ENCODE measurements at places on chromosomes 2 and 18.

DNA sequence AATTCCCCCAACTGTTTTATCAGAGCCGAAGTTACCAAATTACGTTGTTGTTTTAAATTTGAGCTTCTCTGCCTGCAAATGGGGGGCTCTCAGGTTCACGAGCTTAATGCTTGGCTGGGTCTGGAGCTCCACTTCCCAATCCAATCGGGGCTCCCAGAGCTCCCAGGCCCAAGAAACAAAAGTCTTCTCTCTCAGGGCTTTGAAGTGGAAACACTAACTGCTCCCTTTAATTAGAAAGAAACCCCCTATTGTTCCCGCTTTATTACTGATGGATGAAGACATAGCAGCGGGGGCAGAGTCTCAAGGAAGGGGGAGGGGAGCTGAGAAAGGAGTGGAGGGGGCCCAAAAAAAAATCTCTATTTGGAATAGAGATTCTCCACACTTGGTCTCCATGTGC is 15.6 kb upstream of the PKDCC start:
- no peak for DNase-seq

DNA sequence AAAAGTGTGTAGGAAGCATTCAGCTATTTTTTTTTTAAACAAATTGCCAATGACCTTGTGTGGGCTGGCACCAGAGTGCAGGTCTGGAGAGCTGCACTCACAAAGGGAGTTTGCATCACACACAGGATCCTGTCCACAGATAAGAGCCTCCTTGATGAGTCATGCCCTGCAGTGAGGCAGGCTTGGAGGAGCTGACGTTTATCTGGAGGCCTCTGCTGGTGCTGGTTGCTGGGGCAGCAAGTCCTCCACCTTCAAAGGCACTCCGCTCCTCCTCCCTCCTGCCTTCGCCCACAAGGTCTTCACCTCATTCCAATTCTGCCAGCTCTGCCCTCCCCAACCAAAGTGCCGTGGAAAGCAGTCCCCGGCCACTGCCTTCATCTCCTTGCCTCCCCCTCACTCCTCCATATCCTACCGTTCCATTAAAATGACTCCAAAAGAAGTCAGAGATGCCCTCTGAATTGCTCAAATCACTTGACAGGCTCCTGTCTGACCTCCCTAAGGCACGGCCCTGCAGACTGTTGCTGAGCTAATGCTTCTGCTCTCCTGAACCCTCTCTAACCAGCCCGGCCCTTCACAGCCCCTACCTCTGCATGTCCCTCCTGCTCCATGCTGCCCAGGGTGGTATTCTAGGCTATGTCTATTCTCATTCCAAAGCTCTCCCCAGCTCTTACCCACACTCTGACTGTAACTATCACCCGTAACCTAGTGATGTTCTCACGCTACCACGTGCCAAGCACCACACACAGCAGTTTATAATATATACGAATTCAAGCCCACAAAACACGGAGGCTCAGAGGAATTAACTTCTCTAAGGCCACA is 30.9 kb downstream of the LONRF2 start:
- peak; percentile 95 for DNase-seq

GRCh38 chr2:854460-854859 is 96.2 kb upstream of the SNTG2 start:
- DNase-seq, result peak; percentile 13

- DNase-seq, result peak; percentile 25
Measured at GRCh38 chr2:29317077-29317517, 201.9 kb downstream of the CLIP4 start.

Data from EL (cell line).